ENCODE measurements at places on chromosomes 3 and 15.

GRCh38 chr15:27844018-27844666, 255.0 kb downstream of the OCA2 start:
- no peak for DNase-seq

DNA sequence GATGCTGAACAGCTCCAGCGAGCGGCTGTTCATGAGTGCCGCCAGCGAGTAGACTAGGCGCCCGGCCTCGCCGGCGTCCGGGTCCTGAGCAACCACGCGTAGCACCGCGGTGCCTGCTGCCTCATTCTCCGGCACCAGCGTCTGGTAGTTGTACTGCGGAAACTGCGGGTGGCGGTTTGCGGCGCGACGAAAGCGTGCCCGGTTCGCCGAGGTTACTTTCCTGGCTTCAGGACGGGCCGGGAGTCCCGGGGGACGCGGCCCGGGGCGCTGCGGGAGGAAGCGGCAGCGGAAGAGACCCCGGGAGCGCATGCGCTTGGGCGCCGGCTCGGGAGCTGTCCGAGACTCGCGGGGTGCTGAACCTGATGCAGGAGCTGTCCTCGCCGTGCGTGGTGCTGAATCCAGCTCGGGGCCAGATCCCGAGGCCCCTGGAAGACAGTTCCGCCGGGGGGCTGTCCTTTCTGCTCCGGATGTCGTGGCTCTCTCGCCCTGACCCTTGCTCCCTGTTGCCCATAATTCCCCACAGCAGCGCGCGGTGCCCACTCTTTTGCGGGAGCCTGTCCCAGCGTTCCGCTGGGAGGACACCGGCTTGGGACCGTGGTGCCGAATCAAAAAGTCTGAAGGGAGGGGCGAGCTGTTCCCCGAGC, 1.1 kb downstream of the CELSR3 start:
- no peak for DNase-seq

DNA sequence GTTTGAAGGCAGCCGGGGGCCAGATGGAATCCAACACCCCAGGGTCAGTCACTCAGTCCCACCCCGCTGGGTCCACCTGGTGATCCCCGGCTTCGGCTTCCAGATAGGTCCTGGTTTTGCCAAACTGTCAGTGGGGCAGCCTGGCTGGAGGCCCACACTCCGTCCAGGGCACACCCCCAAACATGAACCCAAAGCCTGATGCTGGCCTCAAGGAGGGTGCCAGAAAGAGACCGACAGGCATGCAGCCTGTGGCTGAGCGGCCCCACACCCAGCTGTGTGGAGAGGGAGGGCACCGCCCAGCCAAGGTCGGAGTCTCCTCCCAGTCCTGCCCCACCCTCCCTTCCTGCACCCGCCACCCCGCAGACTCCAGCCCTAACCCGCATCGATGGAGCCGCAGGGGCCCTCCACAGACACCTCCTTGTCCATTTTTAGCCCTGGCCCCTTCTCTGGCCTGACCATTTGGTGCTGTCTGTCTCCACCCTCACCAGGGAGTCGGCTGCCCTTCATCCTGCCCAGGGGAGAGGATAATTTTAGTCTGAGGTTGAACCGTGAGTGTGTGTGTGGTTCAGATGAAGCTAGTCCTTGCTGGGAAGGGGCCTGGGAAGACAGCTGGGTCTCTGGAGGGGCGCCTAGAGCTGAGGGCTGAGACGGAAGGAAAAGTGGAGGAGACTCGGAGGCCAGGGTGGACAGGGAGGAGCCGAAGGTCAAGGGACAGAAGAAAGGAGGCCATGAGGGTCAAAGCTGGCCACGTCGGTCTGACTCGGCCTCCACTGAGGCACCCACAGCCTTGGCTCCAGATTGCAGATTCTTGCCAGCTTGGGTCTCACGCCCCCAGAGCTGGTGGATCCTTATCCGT, 23.1 kb downstream of the TNK2 start:
- no peak for DNase-seq

DNA sequence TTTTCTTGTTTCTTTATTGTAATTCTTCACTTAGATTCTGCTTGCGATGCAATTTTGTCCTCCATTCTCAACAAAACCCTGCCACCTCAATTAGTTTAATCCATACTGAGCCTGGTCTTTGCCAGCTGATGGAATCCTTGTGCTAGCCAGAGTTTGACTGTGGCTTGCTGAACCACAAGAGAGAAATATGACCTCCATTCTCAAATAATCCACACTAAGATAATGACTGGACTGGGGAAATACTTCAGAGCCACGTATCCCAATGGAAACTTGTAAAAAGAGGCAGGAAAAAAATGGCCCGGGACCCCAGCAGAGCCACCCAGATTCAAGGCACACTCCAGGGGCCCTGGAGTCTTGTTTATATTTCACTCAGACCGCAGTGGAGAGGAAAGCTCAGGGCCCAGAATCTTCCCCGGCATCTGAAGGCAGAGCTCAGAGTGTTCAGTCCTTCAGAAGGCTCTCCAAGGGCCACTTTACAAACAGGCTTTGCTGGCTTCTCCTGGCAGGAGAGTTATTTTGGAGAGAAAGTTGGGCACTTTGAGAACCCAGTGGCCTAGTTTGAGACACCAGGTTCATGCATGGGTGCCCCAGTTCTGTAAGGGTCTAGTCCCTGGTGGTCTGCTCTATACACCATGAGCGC, 62.7 kb downstream of the SSUH2 start:
- DNase-seq, result no peak

DNA sequence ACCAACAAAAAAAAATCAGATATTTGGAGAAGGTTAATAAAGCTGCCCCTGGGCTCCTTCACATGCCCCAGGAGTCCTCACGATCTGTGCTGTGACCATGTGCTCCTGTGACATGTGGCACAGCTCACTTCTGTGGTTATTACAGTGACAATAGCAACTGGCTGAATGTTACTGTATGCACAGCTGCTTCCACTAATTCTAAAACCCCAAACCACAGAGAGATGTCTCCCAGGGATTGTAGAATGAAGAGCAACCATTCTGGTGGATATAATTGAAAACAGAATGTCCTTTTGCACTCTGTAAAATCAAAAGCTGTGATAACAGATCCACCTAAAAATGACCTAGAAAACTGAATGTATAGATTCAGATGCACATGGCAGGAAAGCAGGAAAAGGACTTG, 489.2 kb upstream of the CNTN4 start:
- peak; percentile 2 for DNase-seq

- DNase-seq, result no peak
These were observed 47.5 kb upstream of the LPP start for GRCh38 chr3:188106454-188106853.

- no peak for DNase-seq
These were observed 16.3 kb upstream of the LINGO1 start for GRCh38 chr15:77649017-77649416.

DNA sequence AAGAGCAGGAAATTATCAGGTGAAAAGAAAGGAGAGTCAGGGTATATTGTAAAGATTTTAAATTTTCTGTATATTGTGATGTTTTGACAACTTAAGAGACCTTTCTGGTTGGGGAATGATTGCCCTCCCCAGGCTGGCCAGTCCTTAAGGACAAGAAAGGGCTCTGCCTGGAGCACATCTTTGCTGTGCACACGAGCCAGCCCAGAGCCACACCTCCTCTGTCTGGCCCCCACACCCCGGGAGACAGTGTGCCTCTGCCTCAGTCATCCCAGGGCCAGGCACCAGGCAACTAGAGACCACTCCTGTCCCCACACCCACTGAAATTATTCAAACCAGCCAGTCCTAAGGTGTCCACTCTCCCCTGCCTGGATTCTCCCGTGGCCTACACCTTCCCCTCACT, 67.1 kb downstream of the KBTBD12 start:
- no peak for DNase-seq

GRCh38 chr3:16066545-16066944, 107.9 kb upstream of the GALNT15 start:
- DNase-seq, result no peak
